Hepatocyte (in vitro differentiated cells): ENCODE measurements at places on chromosomes 2 and 18. TPM values are rescaled to one million over a fixed set of nuclear protein-coding genes. Genes with fewer than 3 reads are reported as not detected.

ACTG2 gene
- total RNA-seq: 20.3 and 25.6 TPM in 2 replicates

CPS1 gene
- total RNA-seq: 587 and 618 TPM in 2 replicates

NXPH2 gene
- total RNA-seq: 1.2 and 6.3 TPM in 2 replicates

LYG2 gene
- total RNA-seq: not detected in 2 replicates

CHST9 gene
- total RNA-seq: 30.6 and 32.7 TPM in 2 replicates

MFSD2B gene
- not detected in 2 replicates for total RNA-seq

LHCGR gene
- total RNA-seq: not detected in 2 replicates

PDCD1 gene
- not detected in 2 replicates for total RNA-seq

DSG4 gene
- 0.12 and 0.23 TPM in 2 replicates for total RNA-seq

RIF1 gene
- 28.0 and 30.8 TPM in 2 replicates for total RNA-seq

TBC1D8 gene
- total RNA-seq: 15.8 and 18.7 TPM in 2 replicates

AP1S3 gene
- 27.2 and 30.7 TPM in 2 replicates for total RNA-seq

CRYBA2 gene
- 0.90 TPM in 1 of 2 replicates, not detected in the other for total RNA-seq

FABP1 gene
- 165 and 244 TPM in 2 replicates for total RNA-seq

DCDC2C gene
- total RNA-seq: not detected in 2 replicates

CLASP1 gene
- 45.9 and 68.0 TPM in 2 replicates for total RNA-seq

TUBA3E gene
- total RNA-seq: 18.1 and 18.5 TPM in 2 replicates

TMEM178A gene
- total RNA-seq: 3.3 and 3.9 TPM in 2 replicates

TSPYL6 gene
- total RNA-seq: not detected in 2 replicates

BARD1 gene
- 11.5 and 14.5 TPM in 2 replicates for total RNA-seq

ABHD1 gene
- 0.03 TPM in 1 of 2 replicates, not detected in the other for total RNA-seq

ATL2 gene
- 66.5 and 72.4 TPM in 2 replicates for total RNA-seq

TEKT4 gene
- total RNA-seq: not detected in 2 replicates

TMEM37 gene
- 52.6 TPM in 2 replicates for total RNA-seq

PROKR1 gene
- 0.20 TPM in 1 of 2 replicates, not detected in the other for total RNA-seq

TTL gene
- total RNA-seq: 21.0 and 22.9 TPM in 2 replicates

COL4A3 gene
- total RNA-seq: 0.50 and 0.72 TPM in 2 replicates

CD28 gene
- not detected in 2 replicates for total RNA-seq

MYO7B gene
- 17.6 and 20.1 TPM in 2 replicates for total RNA-seq

SERPINB10 gene
- 0.93 TPM in 1 of 2 replicates, not detected in the other for total RNA-seq

HDLBP gene
- 393 and 437 TPM in 2 replicates for total RNA-seq

HOXD1 gene
- not detected in 2 replicates for total RNA-seq

ALPI gene
- 3.9 and 4.1 TPM in 2 replicates for total RNA-seq
